Stimulated activated CD4-positive, alpha-beta T cell treated with anti-CD3 and anti-CD28 coated beads, TNF-alpha, amount 100 ng/mL, for 1 hour (primary cell): ENCODE measurements at places on chromosomes 4 and X.

GRCh38 chr4:26319949-26320537, 771 bp upstream of the RBPJ start:
- DNase-seq, result no peak

DNA sequence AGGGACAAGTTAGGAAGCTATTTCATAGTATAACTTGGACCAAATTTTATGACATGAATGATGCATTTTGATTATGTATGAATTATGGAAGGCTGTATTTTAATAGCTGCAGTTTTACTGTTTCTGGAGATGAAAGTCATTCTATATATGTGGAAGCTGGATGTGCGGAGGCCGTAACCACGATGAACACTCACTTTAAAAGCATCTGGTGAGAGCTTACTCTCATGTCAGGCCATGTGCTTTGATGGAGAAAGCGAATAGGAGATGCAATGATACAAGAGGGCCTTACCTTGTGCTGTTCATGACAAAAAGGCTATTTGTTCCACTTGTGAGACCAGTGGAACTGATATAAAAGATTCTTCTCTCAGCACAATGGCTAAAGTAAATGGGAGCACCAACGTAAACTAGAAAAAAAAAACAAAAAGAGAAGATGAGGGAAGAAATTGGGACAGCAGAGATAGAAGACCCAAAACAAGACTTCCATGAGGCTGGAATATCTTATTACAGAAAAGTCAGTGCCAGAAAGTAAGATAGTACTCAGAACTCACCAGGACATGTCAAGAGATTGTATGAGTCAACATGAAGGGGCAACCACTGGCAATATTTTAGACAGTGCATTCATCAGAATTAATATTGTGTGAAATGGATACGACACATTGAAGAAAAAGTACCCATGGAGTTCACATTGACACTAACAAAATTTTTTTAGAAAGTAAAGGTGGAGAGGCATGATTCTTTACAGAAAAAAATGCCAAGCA, 63.3 kb upstream of the GAB1 start:
- DNase-seq, result no peak

GRCh38 chr4:61447918-61448317, 247.8 kb downstream of the ADGRL3 start:
- DNase-seq, result no peak

- no peak for DNase-seq
Observed at GRCh38 chr4:99848591-99849001, 32.0 kb downstream of the DAPP1 start.

DNA sequence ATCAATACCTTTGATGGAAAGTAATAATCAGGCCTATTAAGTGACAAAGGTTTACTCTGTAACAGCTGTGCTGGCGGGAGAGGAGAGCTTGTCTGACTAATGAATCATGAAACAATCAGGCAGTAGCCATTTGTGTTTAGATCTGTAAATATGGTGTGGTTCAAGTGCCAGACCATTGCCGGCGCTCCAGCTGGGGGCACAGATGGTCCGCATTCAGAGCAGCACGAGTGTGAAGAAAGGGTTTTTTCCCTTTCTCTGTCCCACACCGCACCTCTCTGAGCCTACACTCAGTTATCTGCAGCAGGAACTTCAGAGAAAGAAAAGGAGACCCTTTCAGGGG, 111.3 kb upstream of the PAQR3 start:
- DNase-seq, result no peak

GRCh38 chrX:155056471-155056870, 14.5 kb downstream of the CMC4 start:
- no peak for DNase-seq

- DNase-seq, result no peak
Observed at GRCh38 chrX:40521868-40522450, 58.8 kb upstream of the ATP6AP2 start.

- no peak for DNase-seq
Observed at GRCh38 chr4:80173401-80173800, 23.9 kb upstream of the PRDM8 start.

- no peak for DNase-seq
Observed at GRCh38 chr4:185171373-185172071, 28.5 kb downstream of the SLC25A4 start.

- DNase-seq, result no peak
Observed at GRCh38 chrX:112818114-112819007, 22.3 kb downstream of the AMOT start.

DNA sequence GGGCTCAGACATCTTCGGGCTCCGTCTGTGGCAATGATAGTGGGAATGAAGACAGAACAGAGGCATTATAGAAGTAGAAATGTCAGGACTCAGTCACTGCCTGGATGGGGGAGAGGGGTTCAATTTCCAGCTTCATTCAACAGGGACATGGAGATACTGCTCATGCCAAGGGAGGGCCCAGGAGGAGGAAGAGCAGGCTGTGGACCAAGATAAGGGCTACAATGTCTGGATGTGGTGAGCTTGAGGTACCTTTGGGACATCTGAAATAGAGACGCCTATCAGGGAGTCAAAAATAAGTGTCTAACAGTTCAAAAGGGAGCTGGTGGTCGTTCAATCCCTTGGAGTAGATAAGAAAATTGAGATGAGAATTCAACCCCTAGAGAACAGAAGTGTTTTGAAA, 34.5 kb downstream of the ELF4 start:
- DNase-seq, result no peak

- no peak for DNase-seq
Observed at GRCh38 chrX:37425370-37425769, 76.2 kb downstream of the PRRG1 start.

DNA sequence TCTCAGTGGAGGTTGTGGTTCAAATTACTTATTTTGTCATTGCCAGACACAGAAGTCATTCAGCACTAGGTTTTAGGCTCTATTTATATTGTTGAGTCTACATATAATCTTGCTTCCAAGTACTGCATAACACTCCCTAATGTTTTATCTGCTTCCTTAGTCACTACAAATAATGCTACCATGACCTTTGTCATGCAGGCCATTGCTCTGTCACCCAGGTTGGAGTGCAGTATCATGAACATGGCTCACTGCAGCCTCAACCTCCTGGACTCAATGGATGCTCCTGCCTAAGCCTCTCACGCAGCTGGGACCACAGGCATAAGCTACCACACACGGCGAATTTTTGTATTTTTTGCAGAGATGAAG, 23.5 kb upstream of the PDZD4 start:
- DNase-seq, result no peak

DNA sequence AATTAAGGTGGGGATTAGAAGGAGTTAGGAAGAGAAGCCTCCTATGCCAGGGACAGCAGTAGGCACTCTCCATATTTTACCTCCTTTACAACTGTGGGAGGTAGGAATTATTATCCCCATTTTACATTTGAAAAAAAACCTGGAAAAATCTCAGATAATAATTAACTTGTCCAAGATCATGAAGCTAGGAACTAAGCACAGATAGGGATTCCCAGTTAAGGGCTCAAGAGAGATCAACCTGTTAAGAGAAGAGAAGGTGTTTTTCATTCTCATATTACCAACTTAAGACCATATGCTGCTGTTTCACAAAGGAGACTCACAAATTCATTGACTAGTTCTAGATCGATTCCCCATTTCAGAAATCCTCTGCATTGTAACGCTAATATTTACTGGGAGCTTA, 16.1 kb upstream of the FAM47E start:
- DNase-seq, result no peak

DNA sequence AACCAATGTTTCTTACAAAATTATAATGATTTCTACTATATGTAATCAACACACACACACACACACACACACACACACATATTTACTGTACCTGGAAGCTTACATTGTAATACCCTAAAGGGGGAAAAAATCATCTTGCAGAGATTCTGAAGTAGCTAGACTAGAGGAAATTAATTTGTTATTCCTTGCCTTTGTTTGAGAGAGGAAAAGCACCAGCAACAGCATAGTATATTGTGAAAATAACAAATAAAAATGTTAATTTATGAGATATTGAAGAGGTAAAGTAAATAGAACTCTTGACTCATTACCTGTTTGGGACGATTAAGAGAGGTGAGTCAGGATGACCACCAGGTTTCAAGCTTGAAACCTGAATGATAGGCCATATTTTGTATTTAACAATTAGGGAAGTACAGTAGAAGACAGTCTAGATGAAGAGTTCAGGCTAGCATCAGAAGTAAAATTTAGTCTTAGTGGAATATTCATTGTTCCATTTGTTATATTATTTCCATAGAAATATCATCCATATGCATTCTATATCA, 873.4 kb upstream of the PCDH10 start:
- no peak for DNase-seq

- no peak for DNase-seq
Observed at GRCh38 chrX:74585766-74586165, 28.7 kb downstream of the RLIM start.

GRCh38 chrX:42128020-42128419, 204.7 kb upstream of the CASK start:
- DNase-seq, result no peak

GRCh38 chr4:133565379-133565778, 416.3 kb downstream of the PCDH10 start:
- DNase-seq, result no peak

DNA sequence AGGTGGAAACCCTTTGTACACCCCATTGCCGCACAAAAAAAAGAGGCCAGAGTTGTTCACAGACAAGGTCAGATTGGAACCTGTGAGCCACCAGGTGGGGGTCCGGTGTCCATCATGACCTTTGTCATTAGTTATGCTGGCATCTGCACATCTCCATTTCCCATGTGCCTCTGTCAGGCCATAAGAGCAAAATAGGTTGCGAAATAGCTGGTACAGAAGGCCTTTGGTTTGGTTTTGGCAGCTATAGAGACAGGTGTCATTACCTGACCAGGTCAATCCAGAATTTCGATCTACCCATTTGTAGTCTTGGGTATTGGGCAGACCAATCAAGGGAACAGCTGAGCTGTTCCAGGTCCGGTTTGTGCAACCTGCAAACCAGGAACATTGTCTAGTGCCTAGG, 6.6 kb downstream of the ERVMER34-1 start:
- DNase-seq, result no peak

GRCh38 chr4:10706236-10706635, 21.7 kb upstream of the CLNK start:
- DNase-seq, result no peak

GRCh38 chr4:78864405-78865024, 74.7 kb downstream of the PAQR3 start:
- DNase-seq, result no peak

DNA sequence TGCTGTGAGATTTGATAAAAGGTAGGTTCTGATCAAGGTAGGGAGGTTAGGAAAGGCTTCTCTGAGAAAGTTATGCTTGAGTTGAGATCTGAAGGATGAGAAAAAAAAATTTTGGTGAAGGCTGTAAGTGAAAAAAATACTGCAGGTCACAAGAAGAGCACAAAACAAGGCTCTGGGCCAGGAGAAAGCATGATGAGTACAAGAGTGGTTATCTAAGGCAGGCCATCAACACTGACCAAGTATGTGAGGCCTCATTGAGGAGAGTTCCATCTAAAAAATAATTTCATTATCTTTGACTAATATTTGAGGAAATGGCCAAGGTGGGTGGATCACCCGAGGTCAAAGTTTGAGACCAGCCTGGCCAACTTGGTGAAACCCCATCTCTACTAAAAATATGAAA, 71.6 kb upstream of the SLC4A4 start:
- DNase-seq, result no peak

GRCh38 chrX:3244203-3244743, 102.2 kb downstream of the MXRA5 start:
- DNase-seq, result no peak

DNA sequence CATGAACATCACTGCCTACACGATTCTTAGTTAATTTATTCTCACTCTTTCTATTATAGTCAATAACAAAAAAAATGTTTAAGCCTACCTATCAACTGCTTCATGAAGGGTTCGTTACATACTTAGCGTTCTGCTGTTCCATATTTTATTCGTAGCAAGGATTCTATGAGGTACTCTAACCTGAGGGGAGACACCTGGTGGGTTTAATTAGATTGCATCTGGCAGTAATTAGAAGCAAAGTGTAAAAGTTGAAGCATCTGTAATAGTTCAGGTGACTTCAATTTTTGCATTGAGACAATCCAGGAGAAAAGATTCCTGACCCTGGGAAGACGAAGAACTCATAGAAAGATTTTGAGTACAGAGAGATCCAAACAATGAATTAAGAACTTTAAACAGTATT, 1655.8 kb upstream of the TENM3 start:
- no peak for DNase-seq

- DNase-seq, result no peak
Observed at GRCh38 chr4:59770601-59771264, 1429.4 kb upstream of the ADGRL3 start.

- DNase-seq, result no peak
Observed at GRCh38 chr4:155489271-155489670, 112.5 kb upstream of the MAP9 start.

- no peak for DNase-seq
Observed at GRCh38 chrX:18895189-18895951, 88.5 kb downstream of the PHKA2 start.

DNA sequence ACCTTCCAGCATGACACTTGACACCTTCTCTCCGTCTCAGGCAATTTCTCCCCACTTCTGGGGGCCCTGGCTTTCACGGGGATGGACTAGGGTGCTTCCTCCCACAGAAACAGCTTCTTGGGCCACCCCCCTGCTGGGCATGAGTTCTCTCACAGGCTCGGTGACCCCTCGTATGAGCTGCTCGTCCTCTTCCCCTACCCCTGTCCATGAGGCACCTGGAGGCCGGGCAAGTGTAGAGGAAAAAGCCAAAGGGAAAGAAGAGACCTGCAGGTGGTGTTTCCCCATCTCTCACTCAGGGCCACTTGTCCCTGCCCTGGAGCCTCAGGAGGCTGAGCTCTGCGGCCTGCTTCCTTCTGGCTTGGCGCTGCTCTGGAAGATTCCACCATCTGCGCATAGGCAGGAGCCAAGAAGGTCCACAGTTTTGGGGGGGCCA, 1.9 kb upstream of the RGS12 start:
- no peak for DNase-seq

GRCh38 chr4:153790500-153790865, 1.6 kb upstream of the SFRP2 start:
- no peak for DNase-seq

DNA sequence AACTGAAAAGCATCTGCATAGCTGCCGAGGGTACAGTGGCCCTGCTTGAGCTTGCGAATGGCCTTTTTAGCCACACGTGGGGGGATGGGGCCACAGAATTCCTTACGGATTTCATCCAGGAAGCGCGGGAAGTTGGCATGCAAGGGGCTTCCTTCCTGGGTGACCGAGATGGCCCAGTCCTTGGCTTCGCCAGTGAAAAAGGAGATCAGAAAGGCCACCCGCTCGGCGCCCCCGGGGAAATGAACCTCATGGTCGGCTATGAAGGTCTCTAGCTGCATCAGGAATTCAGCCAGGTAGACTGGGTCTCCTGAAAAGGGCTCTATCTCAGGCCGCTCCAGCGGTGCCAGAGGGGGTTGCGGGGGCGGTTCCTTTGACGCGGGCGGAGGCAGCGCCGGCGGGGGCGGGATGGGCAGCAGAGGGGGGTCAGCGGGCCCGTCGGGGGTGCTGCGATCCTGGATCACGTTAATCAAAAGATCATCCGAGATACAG, 909 bp downstream of the RTL5 start:
- no peak for DNase-seq

DNA sequence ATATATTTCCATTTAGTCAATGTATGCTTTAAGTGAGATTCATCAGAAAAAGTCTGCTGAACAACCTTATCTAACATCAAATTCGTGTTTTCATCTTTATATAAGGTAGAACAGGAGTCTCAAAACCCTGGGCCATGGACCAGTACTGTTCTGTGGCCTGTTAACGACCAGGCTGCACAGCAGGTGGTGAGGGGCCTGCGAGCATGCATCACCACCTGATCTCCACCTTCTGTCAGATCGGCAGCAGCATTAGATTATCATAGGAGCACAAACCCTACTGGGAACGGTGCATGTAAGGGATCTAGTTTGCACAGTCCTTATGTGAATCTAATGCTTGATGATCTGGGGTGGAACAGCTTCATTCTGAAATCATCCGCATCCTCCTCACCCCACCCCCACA, 3.2 kb downstream of the CTSO start:
- DNase-seq, result no peak
